ENCODE measurements at places on chromosomes 5 and 9.

DNA sequence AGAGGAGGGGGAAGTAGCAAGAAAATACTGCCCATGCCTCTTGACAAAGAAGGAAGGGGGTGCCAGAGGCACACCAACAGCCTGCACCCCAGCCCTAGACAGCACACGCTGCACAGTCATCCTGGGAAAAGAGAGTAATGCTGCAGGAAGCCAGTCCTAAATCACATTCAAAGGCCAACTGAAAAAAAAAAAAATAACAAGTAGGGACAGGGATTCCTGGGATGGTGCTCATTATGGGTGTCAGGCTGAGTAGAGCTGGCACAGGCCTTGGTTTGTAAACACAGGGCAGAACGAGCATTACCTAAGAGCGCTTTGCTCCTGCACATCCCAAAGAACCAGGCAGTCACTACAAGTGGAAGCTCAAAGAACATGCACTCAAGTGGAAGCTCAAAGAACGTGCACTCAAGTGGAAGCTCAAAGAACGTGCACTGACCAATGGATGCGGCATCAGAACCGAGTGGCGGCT, 7.8 kb downstream of the RAPGEF1 start:
- no peak for DNase-seq

DNA sequence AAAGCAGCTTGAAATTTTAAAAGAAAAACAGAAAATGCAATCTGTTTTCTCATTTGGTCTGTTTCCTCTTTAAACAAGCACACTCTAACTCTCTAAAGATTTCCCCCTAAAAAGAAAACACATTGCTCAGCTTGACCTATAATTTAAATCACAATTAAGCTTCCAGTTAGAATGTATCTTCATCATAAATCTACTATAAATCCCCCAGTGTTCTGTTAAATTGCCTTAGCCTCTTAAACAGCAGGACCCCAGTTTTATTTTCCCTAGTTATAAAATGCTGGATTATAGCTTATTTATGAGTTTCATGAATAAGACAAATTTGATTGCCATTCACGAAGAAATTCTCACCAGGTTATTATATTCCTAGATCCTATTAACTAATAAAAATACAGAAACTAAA, 8.6 kb upstream of the SMC2 start:
- DNase-seq, result no peak

DNA sequence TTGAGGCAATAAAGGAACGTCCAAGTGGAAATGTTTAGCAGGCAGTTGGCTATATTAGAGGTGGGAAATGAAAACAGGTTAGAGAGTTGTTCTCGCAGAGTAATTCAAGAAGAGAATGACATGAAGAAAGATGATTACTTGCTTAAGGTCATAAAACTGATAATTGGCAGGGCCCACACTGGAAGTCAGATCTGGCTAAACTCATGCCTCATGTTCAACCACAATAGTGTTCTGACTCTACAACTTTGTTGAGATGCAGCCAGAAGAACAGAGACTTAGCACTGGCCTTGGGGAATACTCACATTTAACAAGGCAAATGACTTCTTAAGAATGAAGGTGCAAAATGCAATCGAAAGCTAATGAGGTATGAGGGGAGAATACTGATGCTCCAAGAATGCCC, 27.2 kb upstream of the TNFSF8 start:
- DNase-seq, result no peak

- no peak for DNase-seq
Measured at GRCh38 chr9:89996773-89997172, 392.0 kb downstream of the GADD45G start.

DNA sequence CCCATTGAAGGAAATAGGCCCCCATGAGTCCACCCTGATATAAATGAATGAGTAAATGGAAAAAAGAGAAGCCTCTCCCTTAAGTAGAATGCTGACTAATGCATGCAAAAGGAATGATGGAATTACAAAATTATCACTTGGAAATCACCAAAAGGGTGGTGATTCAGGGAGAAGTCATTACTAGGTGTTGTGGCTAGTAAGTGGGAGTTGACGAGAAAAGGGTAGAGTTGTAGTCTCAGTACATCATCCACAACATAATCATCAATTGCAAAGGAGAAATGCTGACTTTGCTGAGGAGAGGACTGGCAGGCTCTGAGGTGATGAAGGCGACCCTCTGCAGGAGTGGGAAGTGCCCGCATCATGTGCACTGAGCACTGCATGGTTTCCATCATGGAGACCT, 201.5 kb upstream of the S1PR3 start:
- DNase-seq, result no peak

DNA sequence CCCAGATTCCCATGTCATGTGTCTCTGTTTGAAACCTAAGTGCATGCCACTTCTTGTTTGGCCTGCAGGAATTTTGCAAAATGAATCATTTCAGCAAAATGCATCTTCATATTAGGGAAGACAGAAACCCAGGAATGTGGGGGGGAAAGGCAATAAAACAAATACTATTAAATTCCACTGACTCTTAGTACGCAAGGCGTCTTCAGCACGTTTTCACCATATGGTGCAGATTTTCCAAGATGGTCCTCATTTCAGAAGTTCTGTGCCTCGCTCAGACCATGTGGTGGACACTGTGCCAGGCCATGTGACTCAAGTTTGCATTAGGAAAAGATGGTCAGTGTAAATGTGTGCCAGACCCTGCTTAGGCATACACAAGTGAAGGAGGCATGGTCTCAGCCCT, 184.0 kb downstream of the ACTL7B start:
- no peak for DNase-seq
